ENCODE measurements at places on chromosomes 6 and 20.

DNA sequence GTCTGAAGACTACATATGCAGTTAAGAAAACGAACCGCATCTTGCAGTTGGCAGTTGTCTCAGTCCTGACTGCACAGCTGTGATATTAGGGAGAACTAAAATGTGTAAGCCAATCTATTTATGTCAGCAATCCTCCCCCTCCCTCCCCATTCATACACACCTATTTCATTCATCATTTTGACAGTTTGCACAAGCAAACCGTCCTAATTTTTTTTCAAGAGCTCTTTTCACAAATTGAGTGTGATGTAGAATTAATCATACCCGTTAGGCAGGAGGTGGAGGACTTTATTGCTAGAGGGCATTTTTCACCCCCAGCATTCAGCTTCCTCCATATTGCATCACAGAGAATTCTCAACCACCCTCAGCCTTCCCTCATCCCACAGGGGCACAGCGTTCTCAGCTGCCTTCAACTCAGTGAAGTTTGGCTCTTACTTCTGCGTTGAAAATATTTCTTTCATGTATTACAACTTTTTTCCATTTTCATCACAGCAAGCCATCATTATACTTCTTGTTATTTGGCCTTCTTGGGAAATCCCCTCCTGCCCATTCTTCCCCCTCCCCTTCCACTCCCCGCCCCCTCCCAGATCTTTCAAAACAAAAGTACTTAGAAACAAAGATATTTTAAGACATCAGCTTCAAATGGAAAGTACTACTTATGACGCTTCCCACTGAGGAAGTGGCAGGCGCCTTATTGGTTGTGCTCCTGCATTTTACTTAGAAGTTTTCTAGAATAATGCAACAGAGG, 37.5 kb downstream of the NOX3 start:
- DNase-seq, result no peak

DNA sequence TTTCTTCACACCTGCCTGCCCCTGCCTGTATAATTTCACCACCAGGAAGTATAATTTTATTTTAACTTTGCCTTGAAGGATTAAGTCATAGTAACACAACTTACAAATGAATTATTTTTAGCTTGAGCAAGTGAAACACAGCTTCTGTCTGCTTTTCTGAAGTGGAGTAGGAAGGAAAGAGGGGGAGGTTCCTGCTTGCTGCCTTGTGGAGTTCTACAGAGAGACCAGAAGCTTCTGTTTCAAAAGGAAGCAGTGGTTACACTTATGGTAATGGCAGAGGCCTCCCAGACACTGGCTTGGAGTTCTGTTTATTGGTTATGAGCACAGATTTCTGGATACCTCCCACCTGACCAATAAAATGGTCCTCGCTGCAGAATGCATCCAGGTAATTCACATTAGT, 159.6 kb downstream of the TMEM200A start:
- no peak for DNase-seq

GRCh38 chr6:37785002-37785662, 34.4 kb upstream of the ZFAND3 start:
- no peak for DNase-seq

DNA sequence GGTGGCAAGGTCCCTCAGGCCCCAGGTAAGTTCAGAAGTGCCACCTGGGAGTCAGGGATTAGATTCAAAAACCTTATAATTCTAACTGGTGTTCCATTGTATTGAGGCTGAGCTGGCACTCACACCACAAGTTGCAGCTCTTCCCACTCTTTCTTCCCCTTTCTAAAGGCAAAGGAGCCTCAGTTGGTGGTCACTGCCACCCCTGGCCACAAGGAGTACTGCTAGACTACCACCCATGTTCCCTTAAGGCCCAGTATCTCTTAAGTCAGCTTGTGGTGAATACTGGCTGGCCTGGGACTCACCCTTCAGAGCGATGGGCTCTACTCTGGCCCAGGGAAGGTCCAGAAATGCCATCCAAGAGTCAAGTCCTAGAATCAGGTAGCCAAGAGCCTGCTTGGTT, 421.1 kb upstream of the KHDRBS2 start:
- no peak for DNase-seq

- no peak for DNase-seq
Observed at GRCh38 chr6:69314001-69314400, 482.8 kb downstream of the LMBRD1 start.

GRCh38 chr6:157325069-157325805, 1.9 kb upstream of the TMEM242 start:
- DNase-seq, result no peak

- DNase-seq, result no peak
Observed at GRCh38 chr20:10842116-10842515, 168.3 kb upstream of the JAG1 start.

- no peak for DNase-seq
Observed at GRCh38 chr6:3088968-3089367, 20.7 kb downstream of the RIPK1 start.

- peak; percentile 62 for DNase-seq
Observed at GRCh38 chr20:62368976-62369814, 2.1 kb upstream of the LAMA5 start.

GRCh38 chr20:32674362-32674789, 635 bp upstream of the C20orf203 start:
- no peak for DNase-seq

DNA sequence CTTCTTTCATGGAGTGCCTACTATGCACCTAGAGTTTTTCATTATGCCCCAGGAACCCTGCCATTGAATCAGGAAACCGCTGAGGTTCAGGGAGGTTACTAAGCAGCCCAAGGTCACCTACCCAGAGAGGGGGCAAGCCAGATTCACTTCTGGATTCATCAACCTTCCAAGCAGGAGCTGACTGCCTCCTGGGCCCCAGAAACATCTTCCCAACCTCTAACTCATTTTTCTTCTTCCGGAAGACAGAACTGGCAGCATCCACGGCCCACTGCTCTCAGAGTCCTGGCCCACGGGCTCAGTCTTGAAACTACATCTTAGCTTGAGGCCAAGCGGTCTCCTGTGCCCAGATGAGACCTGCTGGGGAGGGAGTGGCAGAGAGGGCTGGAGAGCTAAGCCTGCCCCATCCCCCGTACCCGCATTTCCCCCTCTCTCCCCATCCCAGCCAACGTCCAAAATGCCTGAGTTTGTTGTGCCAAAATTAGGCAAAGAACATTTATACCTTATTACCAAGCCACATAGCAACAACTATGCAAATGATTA, 281.0 kb downstream of the CDC5L start:
- no peak for DNase-seq

DNA sequence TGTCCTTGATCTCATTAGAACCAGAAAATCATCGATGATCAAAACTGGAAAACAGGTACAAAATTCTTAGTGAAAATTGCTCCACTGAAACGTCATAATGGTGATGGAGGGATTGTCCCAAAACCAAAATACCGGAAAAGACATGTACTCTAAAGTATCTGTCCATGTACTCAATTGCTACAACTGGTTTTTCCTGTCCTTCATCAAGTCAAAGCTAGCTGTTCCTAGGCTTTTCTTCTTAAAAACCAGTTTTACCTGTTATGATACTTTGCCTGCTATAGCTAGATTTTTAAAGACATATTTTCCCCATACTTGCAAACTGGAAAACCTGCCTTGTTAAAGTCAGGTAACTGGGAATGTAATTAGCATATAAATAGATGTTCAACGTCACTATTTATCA, 50.5 kb upstream of the LRRC1 start:
- DNase-seq, result no peak

DNA sequence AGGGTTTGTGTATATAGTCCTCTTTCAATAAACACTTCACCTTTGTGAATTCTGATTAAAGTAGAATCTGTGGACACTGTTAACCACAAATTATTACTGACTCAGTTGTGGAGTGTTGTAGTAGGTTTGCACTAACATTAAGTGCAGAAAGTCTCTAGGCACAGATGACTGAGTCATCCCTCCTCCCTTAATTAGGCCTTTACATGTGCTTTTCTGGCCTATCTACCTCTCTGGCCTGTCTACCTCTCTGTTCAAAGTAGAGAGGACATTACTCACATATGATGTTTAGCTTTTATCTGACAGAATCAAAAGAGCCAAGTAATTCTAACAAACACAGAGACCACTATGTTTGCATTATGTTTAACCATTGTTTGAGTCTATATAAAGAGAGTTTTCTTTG, 783.0 kb downstream of the TENT5A start:
- no peak for DNase-seq

- peak; percentile 80 for DNase-seq
Observed at GRCh38 chr6:151389618-151390275, 1.6 kb downstream of the ZBTB2 start.

DNA sequence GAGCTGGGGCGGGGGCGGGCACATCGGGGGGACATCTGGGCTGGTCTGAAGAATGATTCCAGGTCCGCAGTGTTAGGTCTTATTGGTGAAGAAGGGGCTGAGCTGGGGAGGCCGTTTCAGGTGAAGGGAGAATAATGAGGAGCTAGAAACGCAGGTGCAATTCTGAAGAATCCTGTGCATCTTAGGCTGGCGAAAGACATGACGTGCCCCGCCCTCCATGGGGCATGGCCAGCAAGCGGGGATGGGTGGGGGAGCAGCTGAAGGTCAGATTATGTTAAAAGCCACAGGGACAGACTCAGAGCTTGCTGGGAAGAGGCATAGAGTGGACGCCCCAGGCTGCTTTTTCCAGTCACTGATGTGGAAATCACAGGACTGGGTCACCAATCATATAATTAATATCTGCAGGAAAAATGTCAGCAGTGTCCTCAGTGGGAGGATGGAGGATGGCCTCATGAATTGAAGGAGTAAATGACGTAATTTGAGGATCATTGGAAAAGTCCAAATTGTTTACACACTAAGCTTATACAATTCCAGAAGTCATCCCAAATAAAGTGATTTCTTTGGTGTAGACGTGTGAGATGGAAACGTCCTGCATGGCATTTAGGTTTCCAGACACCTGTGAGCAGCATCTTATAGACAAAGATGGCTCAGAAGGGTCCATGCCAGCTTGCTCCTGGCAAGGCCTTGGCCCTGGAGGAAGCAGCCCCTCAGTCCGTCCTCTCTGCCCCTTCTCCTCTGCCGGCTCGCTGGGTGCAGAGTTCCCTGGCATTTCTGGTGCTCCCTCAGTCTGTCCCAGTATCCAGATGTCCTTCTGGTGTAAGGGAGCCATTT, 109.6 kb upstream of the FRMD1 start:
- DNase-seq, result no peak

GRCh38 chr20:31808481-31808880, 10.7 kb upstream of the MYLK2 start:
- no peak for DNase-seq

GRCh38 chr6:110875548-110876169, 1.1 kb downstream of the AMD1 start:
- peak; percentile 79 for DNase-seq

DNA sequence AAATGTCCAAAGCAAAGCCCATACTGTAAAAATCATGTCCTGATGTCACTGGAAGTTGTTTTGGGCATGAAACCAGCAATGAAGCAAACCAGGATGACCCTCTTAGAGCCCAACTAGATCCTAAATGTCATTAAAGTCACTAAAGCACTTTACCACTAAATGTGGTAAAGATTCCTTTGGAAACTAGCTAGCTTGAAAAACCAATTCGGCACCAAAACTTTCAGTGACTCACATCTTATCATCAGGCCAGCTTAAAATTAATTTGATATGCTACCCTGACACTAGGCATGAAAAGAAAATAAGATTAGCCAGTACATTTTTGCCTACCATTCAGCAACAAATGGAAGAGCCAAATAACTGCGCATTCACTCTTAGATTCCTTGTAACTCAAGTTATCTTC, 145.8 kb downstream of the PACRG start:
- no peak for DNase-seq

GRCh38 chr20:32560989-32561830, 23.9 kb downstream of the NOL4L start:
- DNase-seq, result no peak

DNA sequence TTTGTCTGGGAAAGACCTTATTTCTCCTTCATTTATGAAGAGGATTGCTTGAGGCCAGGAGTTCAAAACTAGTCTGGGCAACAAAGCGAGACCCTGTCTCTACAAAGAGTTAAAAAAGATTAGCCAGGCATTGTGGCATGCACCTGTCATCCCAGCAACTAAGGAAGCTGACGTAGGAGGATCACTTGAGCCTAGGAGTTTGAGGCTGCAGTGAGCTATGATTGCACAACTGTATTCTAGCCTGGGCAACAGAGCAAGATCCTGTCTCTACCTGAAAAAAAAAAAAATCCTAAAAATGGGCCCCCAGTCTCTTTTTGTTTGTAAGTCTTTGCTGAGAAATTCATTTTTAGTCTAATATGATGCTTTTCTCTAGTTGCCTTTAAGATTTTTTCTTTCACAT, 29.2 kb upstream of the EIF2S2 start:
- DNase-seq, result no peak

DNA sequence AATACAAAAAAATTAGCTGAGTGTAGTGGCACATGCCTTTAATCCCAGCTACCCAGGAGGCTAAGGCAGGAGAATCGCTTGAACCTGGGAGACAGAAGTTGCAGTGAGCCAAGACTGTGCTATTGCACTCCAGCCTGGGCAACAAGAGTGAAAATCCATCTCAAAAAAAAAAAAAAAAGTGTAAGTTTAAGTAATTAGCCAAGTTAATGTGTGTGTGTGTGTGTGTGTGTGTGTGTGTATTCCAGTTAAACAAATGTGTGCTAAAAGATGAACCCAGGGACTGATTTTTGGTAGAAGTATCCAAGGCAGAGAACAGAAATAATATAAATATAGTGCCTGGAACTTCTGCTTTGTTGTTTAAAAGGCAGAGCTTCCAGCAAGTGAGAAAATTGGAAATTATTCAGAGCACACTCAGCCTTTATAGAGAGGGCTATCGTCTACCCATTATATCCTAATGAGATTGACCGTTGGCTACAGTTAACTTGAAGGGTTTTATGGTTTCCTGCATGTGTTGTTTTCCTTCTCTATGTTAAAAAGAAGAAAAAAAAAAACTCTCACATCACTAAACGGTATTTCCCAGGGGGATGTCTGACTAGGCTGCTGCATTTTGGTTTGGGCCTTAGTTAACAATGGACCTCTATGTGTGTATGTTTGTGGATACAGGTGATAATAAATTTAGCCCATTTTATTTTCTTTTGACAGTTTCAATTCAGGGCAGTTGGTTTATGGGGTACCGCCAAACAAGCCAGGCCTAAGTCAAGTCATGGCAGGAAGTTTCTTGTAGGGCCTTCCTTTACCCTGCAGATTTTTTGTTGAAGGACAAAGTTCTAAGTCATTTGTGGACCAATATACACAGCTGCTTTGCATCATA, 9.8 kb downstream of the SOX4 start:
- no peak for DNase-seq

GRCh38 chr20:4444404-4444803, 277.3 kb upstream of the PRND start:
- DNase-seq, result no peak
